ENCODE measurements at places on chromosomes 5 and 9. TPM values are rescaled to one million over a fixed set of nuclear protein-coding genes. Genes with fewer than 3 reads are reported as not detected.

The COL15A1 gene
- 11.3 TPM for total RNA-seq

The SEMA4D gene
- total RNA-seq, result 0.91 TPM

The TAS2R1 gene
- not detected for total RNA-seq

The ATOSB gene
- 19.8 TPM for total RNA-seq

The SREK1IP1 gene
- 11.3 TPM for total RNA-seq

The TAF11L3 gene
- total RNA-seq, result not detected

The SAP30L gene
- 29.2 TPM for total RNA-seq

The IFNK gene
- total RNA-seq, result not detected

The C9orf85 gene
- 22.2 TPM for total RNA-seq

The SPATA31D4 gene
- not detected for total RNA-seq

The FAM163B gene
- total RNA-seq, result 2.2 TPM

The RNF180 gene
- 2.6 TPM for total RNA-seq

The ARID3C gene
- total RNA-seq, result not detected

The GBGT1 gene
- total RNA-seq, result 15.4 TPM

The PTGS1 gene
- 61.8 TPM for total RNA-seq

The ITGA2 gene
- total RNA-seq, result 14.7 TPM

The CDKN2B gene
- 1.2 TPM for total RNA-seq

The PCDHB8 gene
- not detected for total RNA-seq

The KCNMB1 gene
- total RNA-seq, result not detected

The CCDC171 gene
- total RNA-seq, result 1.0 TPM

The SLC25A2 gene
- total RNA-seq, result not detected

The EDIL3 gene
- total RNA-seq, result 60.1 TPM

The C5orf15 gene
- 84.6 TPM for total RNA-seq

The PCDHA13 gene
- not detected for total RNA-seq

The ENHO gene
- total RNA-seq, result not detected

The MYORG gene
- total RNA-seq, result 2.1 TPM

The CRB2 gene
- not detected for total RNA-seq

The PCDHGB6 gene
- total RNA-seq, result 5.7 TPM

The STKLD1 gene
- total RNA-seq, result 0.13 TPM

The CYSRT1 gene
- total RNA-seq, result under 0.01 TPM

The SAPCD2 gene
- 5.0 TPM for total RNA-seq

The CTXN3 gene
- not detected for total RNA-seq

The NR4A3 gene
- total RNA-seq, result 1.3 TPM

The SPINK13 gene
- total RNA-seq, result not detected

The SNCAIP gene
- 2.6 TPM for total RNA-seq

Data from epithelial cell of alveolus of lung (primary cell).